Stimulated activated CD4-positive, alpha-beta T cell treated with anti-CD3 and anti-CD28 coated beads, Interleukin-4, amount 100 ng/mL, for 24 hours (primary cell): ENCODE measurements at places on chromosomes 11 and 22.

DNA sequence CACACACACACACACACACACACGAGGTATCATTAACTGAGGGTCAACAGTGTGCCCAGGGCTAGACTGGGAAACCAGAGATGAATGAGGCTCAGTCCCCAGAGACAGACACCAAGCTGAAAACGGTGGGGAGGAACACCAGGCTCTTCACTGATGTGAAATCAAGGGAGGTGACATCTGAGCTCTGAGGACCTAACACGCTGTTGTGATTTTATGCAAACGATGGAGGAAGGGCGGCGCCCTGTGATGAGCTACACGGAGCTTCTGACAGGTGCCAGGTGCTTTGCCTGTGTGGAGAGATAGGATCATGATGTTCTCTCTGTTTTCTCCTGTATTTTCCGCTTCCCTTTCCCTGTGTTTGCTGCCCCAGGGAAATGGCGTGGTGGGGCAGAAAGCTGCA, 6.5 kb upstream of the CYB5R3 start:
- no peak for DNase-seq

GRCh38 chr11:73396985-73397384, 20.8 kb downstream of the RELT start:
- DNase-seq, result no peak

DNA sequence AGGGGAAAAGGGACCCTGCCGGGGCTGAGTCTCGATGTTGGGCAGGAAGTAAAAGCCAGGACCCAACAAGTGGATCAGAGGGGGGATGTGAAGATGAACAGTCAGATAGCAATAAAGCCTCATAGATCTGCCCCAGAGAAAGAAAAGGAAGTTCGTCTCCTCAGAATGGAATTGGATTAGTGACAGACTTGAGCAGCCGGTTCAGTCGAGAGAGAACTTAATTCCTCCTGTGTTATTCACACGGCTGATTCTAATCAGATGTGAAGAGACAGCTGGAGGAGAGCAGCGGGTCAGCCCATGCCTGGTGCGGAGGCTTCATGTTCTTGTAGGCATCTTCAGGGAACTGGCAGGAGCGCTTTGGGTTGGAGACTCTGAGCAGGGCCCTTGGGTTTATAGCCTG, 29.3 kb upstream of the CABP7 start:
- no peak for DNase-seq

- DNase-seq, result no peak
Measured at GRCh38 chr11:82176365-82176764, 557.3 kb downstream of the FAM181B start.

DNA sequence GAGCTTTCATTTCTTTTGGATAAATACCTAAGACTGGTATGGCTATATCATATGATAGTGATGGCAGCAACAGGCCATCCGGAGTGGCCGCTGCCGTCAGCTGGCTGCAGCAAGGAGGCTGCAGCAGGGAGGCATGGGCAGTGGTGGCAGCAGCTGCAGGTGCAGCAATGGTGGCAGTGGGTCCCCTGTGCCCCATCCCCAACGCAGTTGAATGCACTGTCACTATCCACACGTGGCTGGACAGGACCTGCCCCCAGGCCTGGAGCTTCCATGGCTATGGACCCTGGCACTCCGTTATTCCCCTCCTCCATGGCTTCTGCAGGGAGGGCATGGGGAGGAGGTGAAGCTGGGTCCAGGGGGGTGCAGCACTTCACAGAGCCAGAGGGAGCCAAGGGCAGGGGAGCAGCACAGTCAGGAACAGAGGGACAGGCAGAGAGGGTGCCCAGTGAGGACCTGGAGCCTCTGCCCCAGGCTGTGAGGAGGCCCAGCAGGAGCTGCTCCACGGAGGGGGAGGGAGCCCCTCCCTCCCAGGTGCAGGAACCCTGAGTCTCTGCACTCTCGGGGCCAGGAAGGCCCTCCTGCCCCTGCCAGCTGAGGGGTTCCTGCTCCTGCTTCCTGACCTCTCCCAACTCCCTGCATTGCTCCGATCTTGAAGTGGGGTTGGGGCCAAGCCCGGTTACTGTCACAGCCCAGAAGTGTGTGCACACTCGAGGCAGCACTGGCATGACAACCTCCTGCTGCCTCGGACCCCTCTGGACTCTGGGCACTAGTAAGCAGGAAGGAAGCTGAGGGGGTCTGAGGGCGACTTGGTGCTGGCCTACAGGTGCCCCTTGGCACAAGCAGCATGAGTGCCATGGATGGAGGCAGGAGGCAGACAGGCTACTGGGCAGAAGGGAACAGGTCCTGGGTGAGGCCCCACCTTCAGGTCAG, 466.3 kb downstream of the GUCY1A2 start:
- DNase-seq, result no peak

GRCh38 chr11:41449483-41450050, 9.9 kb downstream of the LRRC4C start:
- DNase-seq, result no peak

GRCh38 chr11:63814383-63814736, 1.1 kb downstream of the SPINDOC start:
- no peak for DNase-seq

GRCh38 chr22:37281646-37282384, 493 bp upstream of the CYTH4 start:
- peak; percentile 48 for DNase-seq
